ENCODE measurements at places on chromosomes 12 and 14.

GRCh38 chr14:106204063-106204462 lies 677.7 kb downstream of the TMEM121 start:
- DNase-seq = no peak

DNA sequence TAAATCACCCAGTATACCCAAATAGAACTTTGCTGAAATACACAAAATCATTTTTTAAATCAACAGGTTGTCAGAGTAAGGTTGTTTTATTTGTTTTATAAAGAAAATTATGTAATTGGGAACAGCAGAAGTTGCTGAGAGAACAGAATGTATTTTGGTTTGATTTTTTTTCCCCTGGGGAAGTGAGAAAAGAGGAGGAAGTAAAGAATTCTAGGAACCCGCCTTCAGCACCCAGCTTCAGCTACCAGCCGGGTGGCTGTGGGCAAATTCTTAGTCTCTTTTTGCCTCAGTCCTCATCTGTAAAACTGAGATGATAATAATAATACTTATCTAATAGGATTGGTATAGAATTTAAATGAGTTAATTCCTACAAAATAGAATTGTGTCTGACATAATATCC lies 119.4 kb downstream of the SRGAP1 start:
- no peak for DNase-seq

DNA sequence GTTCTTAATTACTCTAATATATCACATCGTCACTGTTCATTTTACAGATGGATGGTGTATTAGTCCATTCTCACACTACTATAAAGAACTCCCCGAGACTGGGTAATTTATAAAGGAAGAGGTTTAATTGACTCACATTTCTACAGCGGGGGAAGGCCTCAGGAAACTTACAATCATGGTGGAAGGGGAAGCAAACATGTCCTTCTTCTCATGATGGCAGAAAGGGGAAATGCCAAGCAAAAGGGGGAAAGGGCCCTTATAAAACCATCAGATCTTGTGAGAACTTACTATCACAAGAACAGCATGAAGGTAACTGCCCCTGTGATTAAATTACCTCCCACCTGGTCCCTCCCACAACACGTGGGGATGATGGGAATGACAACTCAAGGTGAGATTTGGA lies 6.5 kb downstream of the TMBIM4 start:
- no peak for DNase-seq

DNA sequence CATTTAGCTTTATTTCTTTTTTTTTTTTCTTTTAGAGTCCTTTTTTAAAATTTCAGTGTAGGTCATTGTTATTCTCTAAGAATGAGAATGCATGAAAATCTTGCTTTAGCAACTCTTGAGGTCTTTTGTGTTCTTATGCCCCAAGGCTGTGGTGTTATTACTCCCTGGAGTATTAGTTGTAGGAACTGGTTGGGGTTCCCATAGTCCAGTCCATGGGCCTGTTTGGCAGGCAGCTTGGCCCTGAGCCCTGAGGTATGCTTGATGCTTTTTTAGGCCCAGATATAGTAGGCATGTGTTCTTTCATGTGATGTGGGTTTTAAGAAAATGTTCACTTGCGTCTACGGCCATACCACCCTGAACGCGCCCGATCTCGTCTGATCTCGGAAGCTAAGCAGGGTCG lies 1.6 kb downstream of the FAM234B start:
- DNase-seq = no peak

DNA sequence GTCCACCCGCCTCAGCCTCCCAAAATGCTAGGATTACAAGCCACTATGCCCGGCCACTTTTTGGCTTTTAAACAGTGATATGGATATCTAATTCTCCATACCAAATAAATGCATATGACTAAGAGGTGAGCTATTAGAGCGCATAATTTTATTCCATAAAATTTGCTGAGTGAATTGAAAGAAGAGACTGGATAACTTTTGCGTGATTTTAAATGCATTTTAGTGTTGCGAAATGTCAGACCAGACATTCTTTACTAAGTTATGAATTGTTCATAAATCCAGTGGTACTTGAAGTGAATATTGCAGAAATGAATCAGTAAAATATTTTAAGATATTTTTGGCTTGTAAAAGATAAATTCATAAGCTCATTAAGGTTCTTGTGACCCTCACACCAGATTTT lies 50.9 kb upstream of the DIP2B start:
- DNase-seq = no peak

DNA sequence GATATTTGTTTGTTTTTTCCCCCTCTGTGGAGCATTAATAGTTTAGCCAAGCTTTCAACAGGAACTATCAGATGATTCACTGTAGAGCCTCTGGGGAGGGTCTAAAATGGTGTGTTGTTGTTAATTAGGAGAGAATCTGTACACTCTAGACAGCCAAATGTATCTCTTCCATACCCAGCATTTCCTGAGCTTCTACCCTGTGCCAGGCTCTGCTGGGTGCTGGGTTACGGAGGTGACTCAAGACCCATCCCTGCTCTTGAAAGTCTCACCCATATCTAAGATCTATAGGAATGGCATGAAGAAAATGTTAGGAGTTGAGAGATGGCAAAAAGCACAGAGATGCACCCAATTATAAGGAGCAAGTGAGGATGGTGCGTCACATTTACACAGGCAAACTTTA lies 245.8 kb downstream of the C12orf75 start:
- no peak for DNase-seq

DNA sequence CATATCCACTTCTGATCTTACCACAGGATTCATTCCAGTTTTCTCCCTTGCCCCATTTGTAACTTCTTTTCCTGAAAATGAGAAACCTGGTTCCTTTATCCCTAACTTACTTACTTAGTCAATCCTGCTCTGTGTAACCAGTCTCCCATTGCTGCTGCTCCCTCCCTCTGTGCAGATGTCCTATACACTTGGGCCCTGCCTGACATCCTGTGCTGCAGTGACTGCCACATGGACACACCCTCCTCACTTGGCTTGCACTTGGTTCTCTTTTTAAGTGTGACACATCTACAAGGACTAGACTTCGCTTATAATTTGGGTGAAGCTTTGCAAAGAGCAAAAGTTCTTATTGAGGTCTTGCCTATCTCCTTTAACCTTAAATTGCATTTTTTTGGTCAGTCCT lies 51.4 kb downstream of the FGD4 start:
- DNase-seq = no peak

DNA sequence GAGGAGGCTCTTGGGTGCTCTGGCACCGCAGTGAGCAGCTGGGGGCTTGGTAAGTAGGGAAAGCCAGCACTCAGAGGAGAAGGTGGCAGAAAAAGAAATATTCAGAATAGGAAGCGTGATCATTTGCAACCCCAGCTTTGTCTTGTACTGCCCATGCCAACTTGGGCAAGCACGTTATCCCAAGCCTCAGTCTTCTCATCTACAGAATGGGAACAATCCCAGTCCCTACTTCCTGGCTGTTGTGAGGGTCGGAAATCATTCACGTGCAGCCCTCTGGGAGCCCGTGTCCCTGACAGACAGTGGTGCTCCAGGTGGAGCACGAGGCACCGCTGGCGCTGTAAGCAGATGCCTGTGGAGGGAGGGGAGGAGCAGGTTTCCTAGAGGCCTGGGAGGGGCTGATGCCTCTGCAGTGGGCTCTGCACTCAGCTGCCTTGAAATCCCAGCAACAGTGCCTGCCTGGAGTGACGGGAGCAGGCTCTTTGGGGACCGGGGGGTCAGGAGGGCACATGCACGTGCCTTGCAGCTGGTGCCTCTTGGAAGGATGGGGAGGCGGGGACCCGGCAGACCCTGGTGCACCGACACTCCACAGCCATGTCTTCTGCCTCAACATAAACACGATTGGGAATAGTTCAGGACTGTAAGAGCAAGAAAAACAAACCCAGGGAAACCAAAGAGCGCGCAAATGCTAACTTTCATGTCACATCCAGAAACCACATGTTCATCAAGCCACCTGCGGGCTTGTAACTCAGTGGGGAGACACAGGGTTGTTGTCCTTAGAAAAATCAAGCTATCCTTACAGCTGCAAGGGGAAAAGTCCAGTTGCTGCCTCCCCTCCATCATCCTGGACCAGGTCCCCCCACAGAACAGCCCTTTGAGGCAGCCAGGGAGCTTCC lies 86.5 kb upstream of the DIO3 start:
- DNase-seq = no peak
